ENCODE measurements at places on chromosomes 7 and 10.

DNA sequence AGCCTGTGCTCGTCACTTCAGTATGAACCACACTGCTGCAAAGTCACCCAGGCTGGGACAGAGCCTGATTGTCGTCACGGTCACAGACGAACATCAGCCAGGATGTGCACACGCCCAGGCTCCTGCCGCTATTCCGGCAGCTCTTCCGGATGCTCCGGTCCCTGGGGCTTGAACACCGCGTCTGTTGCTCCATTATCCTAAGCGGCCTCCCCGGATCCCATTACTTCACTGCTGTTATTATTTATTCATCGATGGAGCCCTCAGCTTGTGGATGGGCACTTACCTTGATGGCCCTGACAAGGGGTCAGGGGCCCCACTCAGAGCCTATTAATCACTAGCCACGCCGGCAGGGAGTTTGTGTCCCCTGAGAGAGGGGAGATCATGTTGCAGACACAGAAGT, 120.8 kb upstream of the PCBD1 start:
- DNase-seq = no peak

- DNase-seq = no peak
Observed at GRCh38 chr7:29042824-29043231, 84.7 kb upstream of the TRIL start.

DNA sequence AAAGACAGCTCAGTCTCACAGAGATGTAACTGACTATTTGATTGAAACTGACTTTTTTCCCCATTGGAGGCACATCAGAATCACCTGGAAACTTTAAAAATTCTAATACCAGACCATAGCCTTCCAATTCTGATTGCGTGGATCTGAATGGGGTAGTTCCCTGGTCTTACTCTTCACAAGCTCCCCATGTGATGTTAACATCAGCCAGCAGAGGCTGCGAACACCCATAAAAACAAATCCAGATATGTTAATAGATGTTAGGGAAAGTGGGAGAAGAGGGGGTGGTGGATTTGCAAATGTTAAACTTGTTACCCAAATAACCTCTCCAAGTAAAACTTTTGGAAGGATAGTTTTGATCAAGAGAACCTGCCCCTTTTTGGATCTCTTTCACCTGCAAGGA, 1133.4 kb downstream of the CNTNAP2 start:
- no peak for DNase-seq

- DNase-seq = no peak
Observed at GRCh38 chr7:92874567-92874966, 38.2 kb upstream of the CDK6 start.

DNA sequence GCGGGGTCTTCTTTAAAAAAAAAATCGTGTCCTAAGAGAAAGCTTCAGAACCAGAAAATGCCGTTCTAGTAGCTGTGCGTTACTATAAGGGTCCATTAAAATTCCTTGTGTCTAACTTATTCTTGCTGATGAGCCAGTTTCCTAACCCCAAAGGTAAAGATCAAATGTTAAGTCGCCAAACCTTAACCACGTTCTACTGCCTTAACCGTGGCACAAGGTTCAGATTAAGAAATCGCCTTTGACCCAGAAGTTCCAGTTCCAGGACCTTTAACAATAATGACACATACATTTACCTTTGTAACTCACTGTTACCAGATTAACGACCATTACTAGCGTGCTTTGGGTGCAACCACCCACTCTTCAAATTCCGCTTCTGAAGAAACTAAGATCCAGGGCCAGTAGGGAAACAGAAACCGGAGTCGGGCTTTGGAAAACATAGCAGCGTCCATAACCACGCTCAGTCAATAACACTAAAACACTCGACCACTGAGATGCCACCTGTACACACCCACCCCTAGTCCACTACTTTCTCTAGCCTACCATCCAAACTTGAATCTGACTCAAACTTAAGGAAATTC, 620 bp downstream of the BET1 start:
- no peak for DNase-seq

GRCh38 chr10:113566888-113567287, 14.0 kb downstream of the HABP2 start:
- no peak for DNase-seq

DNA sequence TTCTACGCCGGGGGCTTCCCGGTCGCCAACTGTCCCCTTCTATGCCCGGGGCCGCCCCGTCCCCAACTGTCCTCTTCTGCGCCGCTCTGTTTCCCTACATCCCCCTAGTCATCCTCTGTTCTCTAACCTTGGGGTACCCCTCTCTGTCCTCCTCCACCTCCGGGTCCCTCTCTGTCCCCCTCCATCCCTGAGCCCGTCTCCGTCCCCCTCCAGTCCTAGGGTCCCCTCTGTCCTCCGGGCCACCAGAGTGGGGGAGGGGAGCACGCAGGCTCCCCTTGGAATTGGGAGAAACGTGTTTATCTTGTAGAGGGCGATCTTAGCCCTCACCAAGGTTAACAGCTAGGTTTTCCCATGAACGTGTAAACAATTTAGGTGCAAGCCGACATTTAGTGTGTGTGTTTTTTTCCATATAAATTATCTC, 852 bp upstream of the KLF6 start:
- DNase-seq = no peak

DNA sequence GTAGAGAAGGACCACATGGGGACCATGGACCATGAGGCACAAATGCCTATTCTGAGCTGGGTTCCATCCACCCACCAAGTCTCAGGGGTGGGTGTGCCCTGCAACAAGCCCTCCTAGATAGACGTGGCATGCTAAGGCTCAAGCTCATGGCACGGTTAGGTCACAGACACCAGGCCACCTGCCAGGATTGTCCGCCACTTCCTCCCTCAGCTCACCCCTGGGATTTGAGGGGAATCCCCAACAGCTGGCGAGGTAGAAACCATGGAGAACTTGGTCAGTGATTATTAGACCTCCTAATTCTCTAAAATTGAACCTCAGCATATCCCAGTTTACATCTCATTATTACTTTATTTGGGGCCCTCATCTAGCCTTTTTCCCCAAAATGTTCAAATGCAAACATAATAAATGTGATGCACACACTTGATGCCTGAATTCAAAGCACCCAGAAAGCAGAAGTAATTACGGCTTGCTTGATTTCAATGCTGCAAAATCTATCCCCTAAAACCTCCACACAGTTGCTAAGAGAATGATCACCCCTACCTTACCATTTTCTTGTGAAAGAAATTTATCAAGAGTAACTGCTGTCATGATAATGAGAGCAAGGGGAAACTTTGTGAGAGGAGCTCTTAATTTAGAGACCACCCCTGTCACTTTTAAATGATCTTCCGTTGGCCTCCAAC, 366.6 kb upstream of the PFKP start:
- DNase-seq = no peak

- no peak for DNase-seq
Observed at GRCh38 chr7:96219378-96220130, 102.3 kb downstream of the SLC25A13 start.

GRCh38 chr10:1251769-1252168, 195.6 kb downstream of the WDR37 start:
- DNase-seq = no peak

DNA sequence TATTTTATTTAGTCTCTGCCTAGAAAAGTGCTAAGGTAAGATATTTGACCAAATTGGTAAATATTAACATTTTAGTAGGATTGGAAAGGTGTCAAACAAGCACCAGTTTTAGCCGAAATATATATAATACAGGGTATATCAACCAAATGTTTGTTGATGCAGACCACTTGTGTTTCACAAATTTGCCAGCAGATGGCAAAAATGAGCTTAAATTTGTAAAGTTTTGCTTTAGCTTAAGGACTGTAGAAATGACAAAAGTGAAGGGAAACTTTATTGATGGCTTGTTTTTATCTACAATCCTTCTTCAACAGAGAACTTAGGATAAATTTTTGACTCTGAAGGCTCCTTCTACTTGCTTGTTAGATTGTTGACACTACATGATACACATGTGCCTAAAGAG, 4.8 kb upstream of the POLR1F start:
- no peak for DNase-seq

- no peak for DNase-seq
Observed at GRCh38 chr7:7384228-7384627, 151.4 kb downstream of the COL28A1 start.

DNA sequence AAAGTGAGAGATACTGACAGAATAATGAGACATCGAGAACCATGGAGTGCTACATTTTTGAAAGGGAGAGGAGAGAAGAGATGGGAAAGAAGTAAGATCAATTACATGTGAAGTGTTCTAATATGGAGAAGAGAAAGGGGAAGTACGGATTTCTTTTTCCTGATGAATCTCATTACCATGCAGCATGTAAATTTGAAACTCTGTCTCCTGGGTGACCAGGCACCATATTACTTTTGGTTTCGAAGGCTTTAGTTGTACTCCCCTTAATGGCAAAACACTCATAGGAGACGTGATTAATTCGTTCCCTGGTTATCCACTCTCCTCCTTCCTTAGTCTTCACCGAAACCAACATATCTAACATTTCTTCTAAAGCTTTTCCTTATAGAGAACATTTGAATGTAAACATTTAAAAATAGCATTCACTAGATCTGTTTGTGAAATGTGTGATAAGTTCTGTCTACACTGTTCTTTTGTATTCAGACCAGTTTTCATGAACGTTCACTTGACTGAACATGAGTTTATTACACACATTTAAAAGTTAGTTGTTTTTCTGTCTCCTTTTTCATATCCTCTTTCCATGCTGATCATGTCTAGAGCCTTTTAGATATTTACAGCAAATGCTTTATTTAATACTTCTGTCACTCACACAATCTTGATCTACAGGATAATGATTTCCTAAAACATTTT, 80.2 kb upstream of the MSRB2 start:
- no peak for DNase-seq
